ENCODE measurements at places on chromosomes 2 and 18. TPM values are rescaled to one million over a fixed set of nuclear protein-coding genes. Genes with fewer than 3 reads are reported as not detected.

The XRCC5 gene
- polyA plus RNA-seq = 335 TPM

The LINC00305 gene
- 8.5 TPM for polyA plus RNA-seq

The PXDN gene
- polyA plus RNA-seq = 154 TPM

The AQP12A gene
- polyA plus RNA-seq = 1.5 TPM

The AGBL5 gene
- 58.7 TPM for polyA plus RNA-seq

The C1D gene
- polyA plus RNA-seq = 40.8 TPM

The CTAGE1 gene
- 0.05 TPM for polyA plus RNA-seq

The CHN1 gene
- polyA plus RNA-seq = 25.0 TPM

The NXPH2 gene
- 4.9 TPM for polyA plus RNA-seq

The FHOD3 gene
- 40.7 TPM for polyA plus RNA-seq

The CRYGD gene
- not detected for polyA plus RNA-seq

The CFC1 gene
- polyA plus RNA-seq = not detected

The RAMP1 gene
- polyA plus RNA-seq = 2.3 TPM

The QPCT gene
- polyA plus RNA-seq = 11.5 TPM

The SLC38A11 gene
- polyA plus RNA-seq = 4.5 TPM

The ALLC gene
- not detected for polyA plus RNA-seq

The ALPP gene
- polyA plus RNA-seq = 0.13 TPM

The INHBB gene
- polyA plus RNA-seq = 0.09 TPM

The ESCO1 gene
- polyA plus RNA-seq = 26.2 TPM

The CASP10 gene
- polyA plus RNA-seq = 11.7 TPM

The ZC3H6 gene
- polyA plus RNA-seq = 10.3 TPM

The HOXD8 gene
- polyA plus RNA-seq = 205 TPM

The MBP gene
- polyA plus RNA-seq = 18.5 TPM

The KIF1A gene
- 11.1 TPM for polyA plus RNA-seq

The MC2R gene
- polyA plus RNA-seq = 0.25 TPM

The PLEKHH2 gene
- 21.4 TPM for polyA plus RNA-seq

The LANCL1 gene
- 84.8 TPM for polyA plus RNA-seq

The PRKAG3 gene
- polyA plus RNA-seq = not detected

The SERPINB13 gene
- polyA plus RNA-seq = not detected

The DSC2 gene
- 34.2 TPM for polyA plus RNA-seq

The BOD1L2 gene
- polyA plus RNA-seq = not detected

The COL5A2 gene
- 124 TPM for polyA plus RNA-seq

The POTEC gene
- 0.03 TPM for polyA plus RNA-seq

The LOXL3 gene
- polyA plus RNA-seq = 10.3 TPM

The POTEI gene
- polyA plus RNA-seq = 0.13 TPM

The PLGLB1 gene
- polyA plus RNA-seq = 6.4 TPM

The PARD3B gene
- polyA plus RNA-seq = 32.6 TPM

The CCBE1 gene
- polyA plus RNA-seq = 35.6 TPM

The FAM161A gene
- polyA plus RNA-seq = 32.4 TPM

The FKBP1B gene
- 10.8 TPM for polyA plus RNA-seq

The TMEM37 gene
- polyA plus RNA-seq = 62.4 TPM

The ANKRD29 gene
- 0.70 TPM for polyA plus RNA-seq

Data from left renal cortex interstitium (tissue), 4 donors.